Thoracic aorta (tissue), 2 donors: ENCODE measurements at places on chromosomes 12 and 14.

DNA sequence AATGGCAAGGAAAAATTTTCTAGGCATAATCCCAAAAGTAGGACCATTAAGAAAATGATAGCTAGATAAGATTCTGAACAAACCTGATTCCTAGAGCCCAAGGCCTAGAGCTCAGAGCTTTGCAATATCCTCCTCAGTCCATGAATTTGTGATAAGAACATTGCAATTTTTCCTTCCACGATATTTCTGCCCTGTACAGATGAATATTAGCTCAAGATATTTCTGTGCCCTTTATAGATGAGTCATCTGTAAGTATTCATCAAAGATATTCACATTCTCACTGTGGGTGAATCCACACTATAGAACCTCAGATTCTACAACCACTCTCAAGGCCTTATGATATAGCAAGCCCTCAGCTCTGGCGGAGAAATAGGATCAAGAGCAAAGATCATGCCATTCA lies 37.5 kb downstream of the EAPP start:
- DNase-seq = no peak

GRCh38 chr12:45655743-45656142 lies 73.8 kb upstream of the ARID2 start:
- DNase-seq = no peak

- no peak for DNase-seq
Measured at GRCh38 chr12:113142173-113142885, 6.8 kb upstream of the RASAL1 start.

DNA sequence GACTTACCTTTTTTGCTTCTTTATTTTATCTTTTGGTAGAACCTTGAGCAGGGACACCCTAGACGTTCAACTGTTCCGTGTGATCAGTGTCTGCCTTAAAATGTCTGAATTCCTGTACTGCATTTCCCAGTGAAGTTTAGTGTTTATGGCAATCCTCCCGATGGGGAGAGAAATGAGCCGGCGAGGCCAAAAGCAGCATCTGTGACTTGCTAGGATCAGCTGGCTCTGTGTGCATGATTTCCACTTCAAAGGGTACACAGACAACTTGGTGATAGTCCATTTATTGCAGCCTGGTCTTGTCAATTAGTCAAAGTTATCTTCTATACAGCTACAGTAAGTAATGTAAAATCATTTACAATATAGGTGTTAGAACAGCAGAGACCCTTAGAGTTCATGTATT lies 768.5 kb downstream of the DIO2 start:
- DNase-seq = no peak

DNA sequence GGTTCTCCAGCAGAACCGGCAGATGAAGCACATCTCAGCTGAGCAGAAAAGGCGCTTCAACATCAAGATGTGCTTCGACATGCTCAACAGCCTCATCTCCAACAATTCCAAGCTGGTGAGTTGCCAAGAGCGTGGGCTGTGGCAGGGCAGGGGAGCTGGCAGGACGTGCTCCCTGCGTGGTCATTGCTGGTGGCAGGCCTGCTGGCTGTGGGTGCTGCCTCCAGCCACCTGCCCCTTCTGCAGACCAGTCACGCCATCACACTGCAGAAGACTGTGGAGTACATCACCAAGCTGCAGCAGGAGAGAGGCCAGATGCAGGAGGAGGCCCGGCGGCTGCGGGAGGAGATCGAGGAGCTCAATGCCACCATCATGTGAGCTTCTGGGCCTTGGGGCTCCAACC lies 35.8 kb downstream of the IL31 start:
- no peak for DNase-seq

GRCh38 chr12:84757978-84758377 lies 154.6 kb downstream of the SLC6A15 start:
- DNase-seq = no peak
